ENCODE measurements at places on chromosomes 16 and 17. TPM values are rescaled to one million over a fixed set of nuclear protein-coding genes. Genes with fewer than 3 reads are reported as not detected.

HSPB9 gene
- not detected for total RNA-seq

ACSM2A gene
- total RNA-seq = 25.5 TPM

MYL4 gene
- 10.2 TPM for total RNA-seq

GRCh38 chr16:54931120-54932014 is 702 bp downstream of the IRX5 start:
- DNase-seq = peak; percentile 62

DNA sequence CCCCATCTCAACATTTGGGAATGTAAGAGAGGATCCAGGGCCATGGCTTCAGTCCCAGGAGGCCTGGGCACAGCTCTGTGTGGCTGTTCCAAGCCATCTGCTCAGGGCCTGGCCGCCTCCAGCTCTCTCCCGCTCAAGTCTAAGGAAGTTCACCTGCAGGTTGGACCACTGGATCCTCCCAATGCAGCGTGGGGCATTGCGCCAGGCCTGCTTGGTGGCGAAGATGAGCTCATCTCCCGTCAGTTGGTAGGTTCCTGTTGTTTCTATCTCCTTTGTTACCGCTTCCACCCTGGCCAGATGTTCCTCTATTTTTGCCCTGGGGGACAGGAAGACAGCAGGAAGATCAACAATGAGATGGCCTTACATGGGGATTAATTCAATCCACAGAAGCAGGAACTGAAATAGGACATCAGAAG is 17.5 kb downstream of the NOS2 start:
- no peak for DNase-seq

- no peak for DNase-seq
Observed at GRCh38 chr16:67560827-67561342, 1.4 kb upstream of the CTCF start.

Data from hepatocyte (in vitro differentiated cells).